ENCODE measurements at places on chromosomes 12 and 14. TPM values are rescaled to one million over a fixed set of nuclear protein-coding genes. Genes with fewer than 3 reads are reported as not detected.

The PRB3 gene
- polyA plus RNA-seq = not detected

DNA sequence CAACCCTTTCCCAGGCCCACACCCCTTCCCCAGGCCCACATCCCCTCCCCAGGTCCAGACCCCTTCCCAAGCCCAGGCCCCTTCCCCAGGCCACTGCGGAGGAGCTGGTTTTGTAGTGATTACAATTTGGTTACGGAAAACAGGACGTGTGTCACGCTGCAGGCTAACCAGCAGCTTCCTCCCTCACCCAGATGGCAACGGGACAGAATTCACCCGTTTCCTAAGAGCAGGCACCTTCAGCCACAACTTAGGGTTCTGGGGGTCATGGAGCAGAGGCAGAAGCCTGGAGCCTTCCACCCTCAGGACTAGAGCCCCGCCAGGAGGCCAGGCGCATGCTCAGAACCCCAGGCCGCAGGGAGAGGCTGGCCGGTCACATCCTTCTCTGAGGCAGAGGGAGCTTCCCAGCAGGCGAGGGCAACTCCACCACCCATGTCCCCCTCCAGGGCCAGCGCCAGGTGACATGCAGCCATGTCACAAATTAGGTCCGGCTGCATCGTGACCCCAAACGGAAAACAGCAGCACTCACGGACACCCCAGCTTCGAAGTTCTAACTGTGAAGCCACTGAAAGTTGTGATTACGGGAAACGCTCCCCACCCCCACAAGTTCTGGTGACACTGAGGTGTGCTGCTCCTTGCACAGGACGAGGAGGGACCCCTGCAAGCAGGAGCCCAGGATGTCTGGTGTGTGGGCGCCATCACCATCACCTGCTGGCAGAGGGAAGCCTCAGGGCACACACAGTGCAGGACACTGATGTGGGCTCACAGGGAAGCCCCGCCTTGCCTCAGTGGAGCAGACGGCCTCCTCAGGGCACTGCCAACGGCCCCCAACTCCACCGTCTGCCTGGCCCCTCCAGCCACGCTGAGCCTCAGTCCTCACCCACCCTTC lies 7.7 kb downstream of the BRF1 start:
- no peaks in the 10 kb centered on the region for H3K27me3 ChIP-seq
- no peaks in the 10 kb centered on the region for H3K4me1 ChIP-seq
- no peak overlapping the region for H3K4me3 ChIP-seq
- no peaks in the 10 kb centered on the region for H3K36me3 ChIP-seq
- no peak overlapping the region for H3K27ac ChIP-seq
- no peak for DNase-seq

GRCh38 chr14:75811136-75811829 lies 150.2 kb downstream of the TTLL5 start:
- H3K27me3 ChIP-seq = no peaks in the 10 kb centered on the region
- H3K36me3 ChIP-seq = no peaks in the 10 kb centered on the region
- no peak overlapping the region for H3K4me3 ChIP-seq
- H3K27ac ChIP-seq = no peak overlapping the region

DNA sequence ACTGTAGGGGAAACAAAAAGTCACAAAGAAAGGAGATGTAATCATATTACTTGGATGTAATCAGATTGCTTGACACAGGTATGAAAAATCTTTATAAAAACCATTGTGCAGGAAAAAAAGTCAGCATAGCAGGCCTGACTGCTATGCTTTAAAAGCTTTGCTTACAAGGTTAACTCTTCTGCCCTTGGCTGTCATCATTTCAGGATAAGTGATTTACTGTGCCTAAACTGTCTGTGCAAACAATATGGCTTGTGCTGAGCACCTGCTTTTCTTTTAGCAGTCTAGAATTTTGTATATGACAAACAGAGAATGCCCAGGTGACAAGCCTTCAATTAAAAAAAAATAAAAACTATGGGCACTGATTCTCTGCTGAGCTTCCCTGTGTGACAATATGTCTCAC lies 63.8 kb upstream of the PLEKHG7 start:
- H3K36me3 ChIP-seq = no peaks in the 10 kb centered on the region
- H3K4me3 ChIP-seq = no peak overlapping the region
- H3K27ac ChIP-seq = no peak overlapping the region
- DNase-seq = no peak
- no peaks in the 10 kb centered on the region for H3K4me1 ChIP-seq

- H3K27me3 ChIP-seq = no peaks in the 10 kb centered on the region
- H3K4me3 ChIP-seq = peak overlapping the region; percentile 55
- H3K36me3 ChIP-seq = no peaks in the 10 kb centered on the region
- DNase-seq = peak; percentile 53
Measured at GRCh38 chr12:51390891-51391282, 319 bp downstream of the GALNT6 start.

- no peaks in the 10 kb centered on the region for H3K27me3 ChIP-seq
- H3K27ac ChIP-seq = no peak overlapping the region
- DNase-seq = no peak
- no peaks in the 10 kb centered on the region for H3K36me3 ChIP-seq
Measured at GRCh38 chr14:88060576-88060975, 55.6 kb downstream of the GPR65 start.

DNA sequence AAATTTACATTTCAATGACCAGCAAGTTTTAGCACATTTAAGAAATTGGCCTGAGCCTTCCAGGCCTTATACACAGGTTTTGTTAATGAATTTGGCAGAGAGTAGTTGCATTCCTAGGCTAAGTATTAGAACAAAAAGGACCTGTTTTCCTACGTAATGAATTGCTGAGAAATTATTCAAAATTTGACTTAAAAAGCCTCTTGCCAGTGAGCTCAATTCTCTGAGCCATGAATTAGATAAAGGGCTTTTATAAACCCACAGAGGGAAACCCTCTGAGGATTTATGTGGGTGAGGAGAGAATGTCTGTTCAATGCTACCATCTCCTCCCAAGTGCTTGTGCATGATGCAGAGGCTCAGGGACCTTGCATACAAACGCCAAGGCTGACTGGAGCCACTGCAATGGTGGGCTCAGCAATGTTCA lies 94.5 kb upstream of the PELI2 start:
- no peaks in the 10 kb centered on the region for H3K36me3 ChIP-seq
- H3K27me3 ChIP-seq = no peaks in the 10 kb centered on the region
- no peak overlapping the region for H3K4me3 ChIP-seq
- H3K4me1 ChIP-seq = no peaks in the 10 kb centered on the region
- H3K27ac ChIP-seq = no peak overlapping the region
- DNase-seq = no peak

DNA sequence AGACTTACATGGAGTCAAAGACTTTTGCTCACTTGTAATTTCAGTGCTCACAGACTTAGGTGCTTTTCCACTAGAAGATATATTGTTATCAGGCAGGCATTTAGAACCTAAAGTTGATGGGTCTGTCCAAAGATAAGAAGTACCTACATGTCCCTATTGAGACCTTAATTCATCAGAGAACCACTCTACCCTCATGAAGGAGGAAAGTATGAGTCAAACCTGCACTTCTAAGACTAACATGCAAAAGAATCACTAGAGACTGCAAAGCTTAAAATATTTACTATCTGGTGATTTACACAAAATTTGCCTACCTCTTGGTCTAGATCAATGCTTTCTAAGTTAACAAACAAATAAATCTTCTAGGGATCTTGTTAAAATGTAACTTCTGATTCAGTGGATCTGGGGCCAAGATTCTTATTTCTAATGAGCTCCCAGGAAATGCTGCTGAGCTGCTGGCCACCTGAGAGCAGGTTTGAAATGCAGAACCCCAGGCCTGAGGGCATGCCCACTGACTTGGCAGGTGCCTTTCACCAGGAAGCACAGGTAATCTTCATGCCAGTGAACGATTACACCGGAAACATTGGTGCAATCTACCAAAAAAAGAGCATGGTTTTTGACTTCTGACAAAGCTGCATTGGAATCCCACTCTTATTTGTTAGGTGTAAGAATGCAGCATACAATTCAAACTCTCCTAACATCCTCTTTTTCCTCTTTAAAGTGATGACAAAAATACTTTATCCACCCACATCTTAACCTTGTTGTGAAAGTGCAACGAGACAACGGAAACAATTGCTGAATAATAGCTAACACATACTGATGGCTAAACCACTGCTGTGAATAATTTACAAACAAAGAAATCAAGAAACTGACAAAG lies 214.2 kb downstream of the ADAMTS20 start:
- H3K27me3 ChIP-seq = no peaks in the 10 kb centered on the region
- no peaks in the 10 kb centered on the region for H3K36me3 ChIP-seq
- H3K4me1 ChIP-seq = no peaks in the 10 kb centered on the region
- H3K4me3 ChIP-seq = no peak overlapping the region
- no peak for DNase-seq

The GSC gene
- not detected for polyA plus RNA-seq

DNA sequence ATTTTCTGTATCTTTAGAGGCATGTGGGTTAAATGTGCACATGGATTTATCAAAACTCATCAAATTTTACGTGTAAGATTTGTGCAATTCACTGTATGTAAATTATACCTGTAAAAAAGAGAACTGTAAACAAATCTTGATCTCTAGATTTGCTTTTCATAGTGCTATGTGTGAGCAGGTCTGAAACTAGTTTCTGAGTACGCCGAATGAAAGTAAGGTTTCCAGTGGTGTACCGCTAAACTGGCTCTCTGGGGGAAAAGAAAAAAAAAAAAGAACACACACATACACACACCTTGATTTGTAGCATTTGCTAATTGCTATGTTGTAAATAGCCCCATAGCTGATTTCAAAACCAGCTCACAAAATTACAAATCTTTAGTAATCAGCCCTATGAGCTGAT lies 8.6 kb upstream of the SLC41A2 start:
- no peaks in the 10 kb centered on the region for H3K36me3 ChIP-seq
- no peak for DNase-seq
- H3K4me3 ChIP-seq = no peak overlapping the region
- no peaks in the 10 kb centered on the region for H3K27me3 ChIP-seq

DNA sequence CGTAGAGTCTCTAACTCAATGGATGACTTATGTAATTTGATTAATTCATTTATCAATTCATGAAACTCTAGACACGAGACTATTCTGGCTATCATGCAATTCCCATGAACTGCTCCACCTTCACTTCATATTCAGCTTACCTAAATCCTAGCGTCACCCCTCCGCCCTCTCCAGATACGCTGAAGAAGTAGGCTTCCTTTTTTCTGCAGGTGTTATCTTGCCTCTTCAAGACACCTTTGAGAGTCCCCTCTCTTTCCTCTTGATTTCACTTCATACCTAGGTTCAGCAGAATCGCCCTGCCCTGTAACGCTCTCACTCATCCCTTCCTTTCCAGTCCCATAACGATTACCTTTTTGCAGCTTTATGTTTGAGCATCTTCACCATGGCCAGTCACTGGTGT lies 4.0 kb upstream of the RNASE4 start:
- no peaks in the 10 kb centered on the region for H3K36me3 ChIP-seq
- H3K27ac ChIP-seq = no peak overlapping the region
- DNase-seq = no peak
- H3K27me3 ChIP-seq = no peaks in the 10 kb centered on the region

DNA sequence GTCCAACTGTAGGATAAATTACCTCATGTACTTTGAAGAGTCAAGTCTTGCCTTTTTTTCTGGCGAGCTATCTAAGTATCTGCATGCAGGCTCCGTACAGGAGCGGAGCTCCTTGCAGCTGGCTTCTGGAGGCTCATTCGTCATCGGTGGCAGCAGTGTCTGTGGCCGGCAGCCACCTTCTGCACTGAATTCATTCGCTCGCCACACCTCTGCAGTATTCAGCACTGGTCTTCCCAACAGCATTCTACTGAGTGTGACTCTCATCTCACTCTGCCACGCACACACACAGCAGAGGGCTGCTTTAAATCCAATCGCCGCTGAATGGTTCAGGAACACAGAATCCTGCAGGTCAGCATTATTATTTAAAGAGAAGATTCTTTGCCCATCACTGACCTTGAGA lies 200.0 kb downstream of the GLT1D1 start:
- H3K4me3 ChIP-seq = no peak overlapping the region
- DNase-seq = no peak
- no peaks in the 10 kb centered on the region for H3K27me3 ChIP-seq

DNA sequence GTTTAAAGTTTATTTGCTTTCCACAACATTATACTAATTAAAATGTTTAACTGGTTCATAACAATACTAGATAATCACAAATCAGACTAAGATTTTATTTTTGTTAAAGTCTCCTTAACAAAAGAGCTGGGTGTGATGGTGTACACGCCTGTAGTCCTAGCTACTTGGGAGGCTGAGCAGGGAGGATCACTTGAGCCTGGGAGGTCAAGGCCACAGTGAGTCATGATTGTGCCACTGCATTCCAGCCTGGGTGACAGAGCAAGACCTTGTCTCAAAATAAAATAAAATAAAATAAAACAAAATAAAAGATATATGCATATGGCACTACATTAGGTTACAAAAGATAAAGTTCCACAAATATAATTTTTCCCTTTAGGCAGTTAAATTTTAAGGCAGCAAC lies 5.6 kb downstream of the MIS18BP1 start:
- peaks cover 3% of the 10 kb centered on the region for H3K4me1 ChIP-seq
- no peaks in the 10 kb centered on the region for H3K27me3 ChIP-seq
- no peaks in the 10 kb centered on the region for H3K36me3 ChIP-seq
- no peak overlapping the region for H3K4me3 ChIP-seq

GRCh38 chr14:44405011-44405486 lies 102.0 kb downstream of the FSCB start:
- no peaks in the 10 kb centered on the region for H3K4me1 ChIP-seq
- H3K4me3 ChIP-seq = no peak overlapping the region
- no peak overlapping the region for H3K27ac ChIP-seq
- no peak for DNase-seq

- no peak overlapping the region for H3K27ac ChIP-seq
- no peak overlapping the region for H3K4me3 ChIP-seq
- no peaks in the 10 kb centered on the region for H3K27me3 ChIP-seq
- no peak for DNase-seq
- H3K36me3 ChIP-seq = no peaks in the 10 kb centered on the region
Measured at GRCh38 chr12:117105902-117106301, 6.7 kb upstream of the TESC start.

The PCBP2 gene
- 222 TPM for polyA plus RNA-seq

DNA sequence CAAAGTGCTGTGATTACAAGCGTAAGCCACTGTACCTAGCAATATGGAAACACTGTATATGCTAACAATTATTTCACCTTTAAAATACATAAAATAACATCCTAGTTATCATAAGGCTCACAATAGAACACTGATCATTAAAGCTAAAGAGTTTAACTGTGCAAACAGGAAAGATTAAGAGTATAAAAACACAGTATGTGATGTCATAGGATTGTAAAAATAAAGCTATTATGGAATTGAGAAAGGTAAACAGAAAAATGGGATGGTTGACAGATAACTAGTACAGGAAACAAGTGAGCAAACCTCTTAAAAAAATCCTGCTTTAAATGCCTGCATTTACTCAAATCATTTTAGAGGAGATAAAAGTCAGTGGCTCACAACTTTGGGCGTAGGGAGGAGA lies 10.8 kb upstream of the IPO8 start:
- no peak overlapping the region for H3K27ac ChIP-seq
- no peaks in the 10 kb centered on the region for H3K4me1 ChIP-seq
- no peak overlapping the region for H3K4me3 ChIP-seq
- no peaks in the 10 kb centered on the region for H3K27me3 ChIP-seq
- peaks cover 7% of the 10 kb centered on the region for H3K36me3 ChIP-seq
- no peak for DNase-seq

The ANKRD33 gene
- polyA plus RNA-seq = not detected

The CLMN gene
- 8.2 TPM for polyA plus RNA-seq

- no peak for DNase-seq
- H3K27ac ChIP-seq = no peak overlapping the region
- H3K36me3 ChIP-seq = no peaks in the 10 kb centered on the region
- H3K4me3 ChIP-seq = no peak overlapping the region
- no peaks in the 10 kb centered on the region for H3K4me1 ChIP-seq
- no peaks in the 10 kb centered on the region for H3K27me3 ChIP-seq
Measured at GRCh38 chr12:72072592-72073212, 134.1 kb downstream of the TPH2 start.

The KLRG1 gene
- 2.7 TPM for polyA plus RNA-seq

The BMAL2 gene
- polyA plus RNA-seq = 1.8 TPM
